ENCODE measurements at places on chromosomes 1 and 21. TPM values are rescaled to one million over a fixed set of nuclear protein-coding genes. Genes with fewer than 3 reads are reported as not detected.

The DOCK7 gene
- 122 TPM for total RNA-seq

The GBP6 gene
- not detected for total RNA-seq

The PRKAA2 gene
- total RNA-seq = 7.3 TPM

The LDLRAD1 gene
- not detected for total RNA-seq

The RUNX3 gene
- total RNA-seq = not detected

The SAMD11 gene
- 0.62 TPM for total RNA-seq

The COL24A1 gene
- total RNA-seq = 0.87 TPM

The LRRC71 gene
- 0.13 TPM for total RNA-seq

The RRAGC gene
- 18.6 TPM for total RNA-seq

The SPRR2E gene
- not detected for total RNA-seq
